AG10803 (cell line): ENCODE measurements at places on chromosomes 5 and 9.

DNA sequence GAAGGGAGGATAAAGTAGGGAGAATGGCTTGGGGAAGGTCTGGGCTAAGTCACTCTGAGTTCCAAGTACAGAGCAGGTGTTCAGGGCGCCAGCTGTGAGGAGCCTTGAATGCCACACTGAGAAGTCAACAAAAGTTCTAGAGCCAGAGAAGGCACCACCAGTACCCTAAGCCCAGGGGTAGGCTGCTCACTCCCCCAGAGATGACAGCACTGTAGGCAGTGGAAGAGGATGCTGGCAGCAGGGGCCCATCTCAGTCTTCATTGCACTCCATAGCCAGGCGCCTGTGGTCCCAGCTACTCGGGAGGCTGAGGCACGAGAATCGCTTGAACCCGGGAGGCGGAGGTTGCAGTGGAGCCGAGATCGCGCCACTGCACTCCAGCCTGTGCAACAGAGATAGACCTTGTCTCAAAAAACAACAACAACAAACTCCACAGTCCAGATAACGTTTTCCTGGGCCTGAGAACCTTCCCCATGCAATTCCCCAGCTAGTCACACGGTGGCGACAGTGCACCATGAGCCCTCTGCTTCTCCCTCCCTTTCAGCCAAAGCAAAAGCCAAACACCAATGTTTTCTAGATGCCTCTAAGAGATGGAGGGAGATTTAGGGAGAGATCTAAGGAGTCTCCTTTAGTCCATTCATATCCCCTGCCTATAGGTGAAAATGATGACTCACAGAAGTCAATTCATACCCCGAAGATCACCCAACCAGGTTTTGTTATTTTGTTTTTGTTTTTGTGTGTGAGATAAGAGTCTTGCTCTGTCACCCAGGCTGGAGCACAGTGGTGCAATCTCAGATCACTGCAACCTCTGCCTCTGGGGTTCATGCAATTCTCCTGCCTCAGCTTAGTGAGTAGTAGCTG, 19.8 kb upstream of the NSD1 start:
- peak; percentile 67 for DNase-seq

- DNase-seq: no peak
These were observed 589.8 kb upstream of the CYLC2 start for GRCh38 chr9:102405218-102405867.

GRCh38 chr5:95761771-95762651, 30.9 kb downstream of the RHOBTB3 start:
- DNase-seq: peak; percentile 66

- DNase-seq: no peak
These were observed 2.4 kb upstream of the ARSI start for GRCh38 chr5:150305095-150305494.

DNA sequence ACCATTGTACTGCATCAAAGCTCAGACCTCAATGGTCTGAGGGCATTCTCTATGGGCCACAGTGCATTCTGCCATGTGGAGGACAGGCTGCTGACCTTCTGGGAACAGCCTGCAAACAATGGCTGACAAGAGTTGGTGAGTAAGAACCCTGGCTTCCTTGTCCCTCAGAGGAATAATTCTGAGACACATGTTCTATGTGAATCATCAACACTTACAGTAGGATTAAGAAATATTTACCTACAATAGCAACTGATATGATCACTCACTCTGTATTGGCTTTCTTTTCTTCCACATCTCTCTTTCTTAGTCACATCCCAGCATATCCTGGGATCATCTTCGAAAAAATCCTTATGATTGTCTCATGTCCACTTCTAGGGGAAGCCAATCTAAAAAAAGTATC, 306.5 kb upstream of the ITGA1 start:
- peak; percentile 0 for DNase-seq

DNA sequence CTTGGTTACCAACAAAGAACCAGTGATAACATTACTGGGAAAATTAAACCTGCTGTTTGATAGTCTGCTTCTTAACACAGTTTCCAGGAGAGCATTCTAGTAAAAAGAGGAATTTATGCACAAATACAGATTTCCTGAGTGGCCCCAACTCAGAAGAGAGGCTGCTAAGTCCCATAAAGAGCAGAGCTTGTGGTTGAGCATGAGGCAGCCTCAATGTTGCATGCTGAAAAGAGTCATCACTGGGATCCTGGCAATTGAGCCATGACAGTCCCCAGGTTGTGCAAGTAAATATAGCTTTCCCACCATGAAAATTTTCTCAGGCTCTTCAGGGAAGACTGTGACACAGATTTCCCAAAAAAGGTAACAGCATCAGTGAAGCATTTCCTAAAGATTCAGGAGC, 47.5 kb upstream of the ADRB2 start:
- DNase-seq: no peak
